ENCODE measurements at places on chromosomes 16 and 17.

- DNase-seq = no peak
Measured at GRCh38 chr16:78307824-78308528, 208.5 kb downstream of the WWOX start.

DNA sequence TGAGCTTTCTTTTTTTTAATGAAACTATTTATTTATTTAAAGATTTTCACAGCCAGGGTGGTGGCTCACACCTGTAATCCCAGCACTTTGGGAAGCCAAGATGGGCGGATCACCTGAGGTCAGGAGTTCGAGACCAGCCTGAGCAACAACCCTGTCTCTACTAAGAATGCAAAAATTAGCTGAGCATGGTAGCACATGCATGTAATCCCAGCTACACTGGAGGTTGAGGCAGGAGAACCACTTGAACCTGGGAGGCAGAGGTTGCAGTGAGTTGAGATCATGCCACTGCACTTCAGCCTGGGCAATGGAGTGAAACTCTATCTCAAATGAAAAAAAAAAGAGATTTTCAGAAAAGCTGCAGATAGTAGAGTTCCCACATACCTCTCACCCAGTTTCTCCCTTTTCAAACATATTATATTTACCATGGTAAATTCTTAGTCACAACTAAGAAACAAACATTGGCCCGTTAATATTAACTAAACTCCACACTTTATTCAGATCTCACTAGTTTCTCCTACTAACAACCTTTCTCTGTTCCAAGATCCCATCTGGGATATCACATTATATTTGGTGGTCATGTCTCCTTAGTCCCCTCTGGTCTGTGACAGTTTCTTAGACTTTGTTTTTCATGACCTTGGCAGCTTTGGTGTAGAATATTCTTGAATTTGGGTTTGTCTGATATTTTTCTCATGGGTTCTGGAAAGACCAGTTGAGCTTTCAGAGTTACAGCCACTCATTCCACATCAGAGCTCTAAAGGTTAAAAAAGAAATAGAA is 7.8 kb upstream of the TAT start:
- DNase-seq = no peak

GRCh38 chr17:60989846-60990245 is 312.2 kb downstream of the BCAS3 start:
- DNase-seq = no peak

DNA sequence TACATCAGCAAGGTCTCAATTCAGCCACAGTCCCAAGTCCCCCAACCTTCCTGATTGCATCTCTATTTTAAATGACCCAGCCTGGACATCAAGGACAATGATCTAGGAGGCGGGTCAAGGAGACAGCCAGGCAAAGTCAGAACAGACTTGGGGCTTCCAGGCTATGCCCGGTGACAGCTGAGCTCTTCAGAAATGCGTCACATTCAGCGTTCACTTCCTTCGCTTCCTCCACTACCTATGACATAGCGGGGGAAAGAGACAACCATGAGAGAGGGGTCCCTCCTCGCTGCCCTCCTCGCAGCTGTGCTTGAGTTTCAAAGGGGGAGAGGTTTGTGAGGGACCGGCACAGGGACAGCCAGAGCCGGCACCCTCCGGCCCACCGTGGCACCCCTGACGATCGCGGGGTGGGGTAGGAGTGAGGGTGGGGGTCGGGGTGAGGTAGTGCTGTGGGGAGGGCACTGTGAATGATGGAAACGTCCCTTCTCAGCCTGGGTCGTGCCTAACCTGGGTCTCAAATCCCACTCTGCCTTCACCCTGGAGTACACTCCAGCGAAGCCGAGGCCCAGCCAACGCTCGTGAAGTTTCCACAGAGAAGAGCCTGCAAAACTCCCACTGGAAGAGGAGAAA is 12.3 kb upstream of the LGALS3BP start:
- DNase-seq = no peak
